ENCODE measurements at places on chromosomes 16 and 17.

DNA sequence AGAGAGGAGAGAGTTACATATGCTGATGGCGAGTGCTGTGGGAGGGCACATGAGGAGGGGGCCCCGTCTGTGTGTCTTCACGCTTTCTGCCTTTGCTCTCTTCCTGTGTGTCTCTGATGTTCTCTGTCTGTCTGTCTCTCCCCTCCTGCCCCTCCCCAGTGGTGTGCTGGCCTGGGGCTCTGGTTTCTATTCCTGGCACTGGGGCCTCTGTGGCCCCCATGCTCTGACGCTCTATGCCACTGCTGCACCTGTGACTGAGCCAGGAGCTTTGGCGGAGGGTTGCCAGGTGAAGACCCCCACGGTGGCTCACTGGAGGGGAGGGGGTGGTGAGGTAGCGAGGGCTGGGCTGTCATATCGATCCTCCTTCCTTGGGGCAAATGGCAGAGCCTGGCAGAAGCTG is 24.6 kb upstream of the BRD7 start:
- DNase-seq, result no peak

DNA sequence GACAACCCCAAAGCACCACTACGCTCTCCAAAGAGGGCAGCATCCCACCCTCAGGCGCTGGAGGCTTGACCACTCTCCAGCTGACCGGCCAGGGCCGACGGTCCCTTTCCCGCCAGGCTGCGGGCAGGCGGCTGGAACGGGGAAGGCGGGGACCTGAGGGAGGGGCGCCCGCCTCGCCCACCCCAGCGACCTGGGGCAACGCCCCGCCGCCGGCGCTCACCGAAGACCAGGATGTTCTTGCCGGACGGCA is 431 bp downstream of the DYNC1LI2 start:
- DNase-seq, result no peak

- no peak for DNase-seq
These were observed at the start of gene GAS2L2 for GRCh38 chr17:35752945-35753764. Gene GAS2L2, minus strand, starts transcription at chr17:35753239. Its CDS starts 389 bp downstream, at chr17:35752850.

DNA sequence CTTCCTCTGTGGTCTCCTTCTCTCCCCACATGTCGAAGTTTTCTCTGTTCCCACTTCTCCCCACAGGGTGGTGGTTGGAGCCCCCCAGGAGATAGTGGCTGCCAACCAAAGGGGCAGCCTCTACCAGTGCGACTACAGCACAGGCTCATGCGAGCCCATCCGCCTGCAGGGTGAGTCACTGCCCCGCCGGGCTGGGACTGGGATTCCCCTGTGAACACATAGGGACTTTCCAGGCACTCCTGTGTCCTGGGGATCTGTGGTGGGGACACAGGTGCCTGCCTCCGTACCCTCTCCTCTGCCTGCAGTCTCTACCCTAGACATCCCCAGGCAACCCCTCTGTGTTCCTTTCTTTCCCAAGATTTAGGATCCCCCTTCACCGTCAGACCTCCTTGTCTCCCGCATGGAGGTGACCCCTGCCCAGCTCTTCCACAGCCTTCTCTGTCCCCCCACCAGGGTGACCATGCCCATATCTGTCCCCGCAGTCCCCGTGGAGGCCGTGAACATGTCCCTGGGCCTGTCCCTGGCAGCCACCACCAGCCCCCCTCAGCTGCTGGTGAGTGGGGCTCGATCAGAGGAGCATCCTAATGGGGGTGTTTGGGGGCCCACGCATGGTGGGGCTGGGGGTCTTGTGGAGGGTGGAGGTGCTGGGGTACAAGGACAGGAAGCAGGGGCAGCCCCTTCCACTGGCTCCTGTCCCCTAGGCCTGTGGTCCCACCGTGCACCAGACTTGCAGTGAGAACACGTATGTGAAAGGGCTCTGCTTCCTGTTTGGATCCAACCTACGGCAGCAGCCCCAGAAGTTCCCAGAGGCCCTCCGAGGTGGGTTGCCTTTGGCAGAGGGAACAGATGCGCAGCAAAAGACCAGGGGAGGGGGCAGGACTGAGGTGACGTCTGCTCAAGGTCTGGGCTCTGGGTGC is 5.8 kb downstream of the ITGAM start:
- no peak for DNase-seq

GRCh38 chr17:39270923-39271322 is 45.2 kb upstream of the STAC2 start:
- no peak for DNase-seq

DNA sequence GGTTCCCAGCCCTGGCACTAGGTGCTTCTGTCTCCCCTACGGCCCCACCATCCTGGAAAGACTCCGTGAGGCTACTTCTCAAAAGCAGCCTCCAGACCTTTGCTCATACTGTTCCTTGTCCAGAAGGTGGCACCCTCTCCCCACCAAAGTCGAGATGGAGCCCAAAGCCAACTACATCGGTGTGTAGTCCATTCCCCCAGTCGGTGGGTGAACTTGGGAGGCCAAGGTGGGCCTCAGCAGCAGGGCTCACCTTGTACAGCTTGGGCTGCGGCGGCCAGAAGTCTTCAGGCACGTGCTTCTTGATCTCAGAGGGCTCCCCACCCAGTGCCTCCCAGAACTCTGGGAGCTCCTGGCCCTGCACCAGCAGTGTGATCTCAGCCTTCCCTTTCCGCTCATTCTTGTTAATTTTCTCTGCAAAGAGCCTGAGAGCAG is 10.2 kb downstream of the FLII start:
- DNase-seq, result peak; percentile 8

- no peak for DNase-seq
These were observed 267.7 kb upstream of the ZFHX3 start for GRCh38 chr16:73315645-73316044.

GRCh38 chr17:33686171-33686570 is 393.1 kb upstream of the ASIC2 start:
- DNase-seq, result no peak

DNA sequence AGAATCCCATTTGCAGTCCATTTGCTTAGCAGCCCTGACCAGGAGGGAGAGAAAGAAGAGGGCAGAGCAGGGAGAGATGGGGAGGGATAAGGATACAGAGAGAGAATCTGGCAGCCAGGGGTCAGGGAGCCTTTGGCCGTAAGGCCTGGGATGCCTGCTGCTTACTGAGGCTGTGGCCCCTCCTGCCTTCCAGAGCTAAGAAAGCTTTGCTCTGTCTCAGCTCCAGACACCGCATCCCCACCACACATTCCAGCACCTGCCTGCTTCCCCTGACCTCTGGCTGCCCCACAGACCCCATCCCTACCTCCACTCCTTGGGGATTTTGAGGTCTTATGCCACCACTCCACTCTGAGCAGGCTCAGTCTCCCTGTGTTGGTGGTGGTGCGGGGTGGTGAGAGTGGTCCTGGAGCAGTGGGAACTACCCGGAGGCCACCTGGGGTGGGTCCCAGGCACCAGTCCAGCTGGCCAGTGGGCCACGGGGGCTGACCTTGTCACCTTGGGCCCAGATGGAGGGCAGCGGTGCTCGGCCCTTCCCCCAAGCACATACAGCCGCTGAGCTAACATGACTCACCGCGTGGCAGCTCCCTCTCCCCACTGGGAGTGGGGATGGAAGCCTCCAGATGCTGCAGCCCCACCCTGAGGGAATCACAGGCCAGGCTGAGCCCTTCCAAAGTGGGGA is 58.3 kb downstream of the RAI1 start:
- no peak for DNase-seq

GRCh38 chr17:68519911-68520310 is 7.7 kb downstream of the PRKAR1A start:
- DNase-seq, result no peak

GRCh38 chr16:51166541-51166940 is 15.5 kb upstream of the SALL1 start:
- DNase-seq, result no peak

DNA sequence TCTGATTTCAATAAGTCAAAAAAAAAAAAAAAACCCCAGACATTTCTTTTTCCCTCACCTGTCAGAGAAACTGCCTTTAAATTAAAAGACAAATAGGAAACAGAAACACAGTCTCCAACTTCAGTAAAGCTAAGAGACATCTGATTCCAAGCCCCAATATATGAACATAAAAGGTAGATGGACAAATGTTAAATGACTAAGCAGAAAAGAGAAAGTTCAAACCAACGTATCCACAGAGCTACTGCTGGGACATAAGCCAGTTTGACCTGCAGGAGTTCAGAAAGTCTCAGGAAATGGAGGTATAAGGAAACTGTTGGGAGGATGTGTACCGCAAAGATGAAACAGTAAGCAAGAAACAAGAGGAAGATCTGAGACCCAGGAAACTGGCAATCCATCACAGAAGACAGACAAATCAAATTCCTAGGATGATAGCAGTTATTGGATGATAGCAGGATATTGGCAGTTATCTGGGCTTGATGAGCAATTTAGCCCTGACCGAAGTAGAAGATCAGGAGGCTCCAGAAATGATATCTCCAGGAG is 135.0 kb downstream of the BRIP1 start:
- no peak for DNase-seq

GRCh38 chr17:73401911-73402310 is 90.1 kb upstream of the CDC42EP4 start:
- no peak for DNase-seq

DNA sequence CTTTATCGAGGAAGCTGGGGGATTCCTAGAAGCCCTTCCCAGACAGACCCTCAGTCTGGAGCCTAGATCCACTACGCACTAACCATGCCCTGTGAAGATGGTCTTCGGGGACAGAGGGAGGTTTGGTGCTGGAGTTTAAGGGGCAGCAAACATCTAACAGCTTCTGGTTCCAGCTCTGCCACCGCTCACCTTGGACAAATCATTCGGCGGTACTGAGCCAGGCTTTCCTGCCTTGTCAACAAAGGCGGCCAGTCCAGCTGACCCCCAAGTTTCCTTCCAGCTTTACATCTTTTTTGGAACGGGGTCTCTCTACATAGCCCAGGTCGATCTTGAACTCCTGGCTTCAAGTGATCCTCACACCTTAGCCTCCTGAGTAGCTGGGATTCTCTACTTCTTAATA is 369 bp upstream of the GJD3 start:
- DNase-seq, result no peak

DNA sequence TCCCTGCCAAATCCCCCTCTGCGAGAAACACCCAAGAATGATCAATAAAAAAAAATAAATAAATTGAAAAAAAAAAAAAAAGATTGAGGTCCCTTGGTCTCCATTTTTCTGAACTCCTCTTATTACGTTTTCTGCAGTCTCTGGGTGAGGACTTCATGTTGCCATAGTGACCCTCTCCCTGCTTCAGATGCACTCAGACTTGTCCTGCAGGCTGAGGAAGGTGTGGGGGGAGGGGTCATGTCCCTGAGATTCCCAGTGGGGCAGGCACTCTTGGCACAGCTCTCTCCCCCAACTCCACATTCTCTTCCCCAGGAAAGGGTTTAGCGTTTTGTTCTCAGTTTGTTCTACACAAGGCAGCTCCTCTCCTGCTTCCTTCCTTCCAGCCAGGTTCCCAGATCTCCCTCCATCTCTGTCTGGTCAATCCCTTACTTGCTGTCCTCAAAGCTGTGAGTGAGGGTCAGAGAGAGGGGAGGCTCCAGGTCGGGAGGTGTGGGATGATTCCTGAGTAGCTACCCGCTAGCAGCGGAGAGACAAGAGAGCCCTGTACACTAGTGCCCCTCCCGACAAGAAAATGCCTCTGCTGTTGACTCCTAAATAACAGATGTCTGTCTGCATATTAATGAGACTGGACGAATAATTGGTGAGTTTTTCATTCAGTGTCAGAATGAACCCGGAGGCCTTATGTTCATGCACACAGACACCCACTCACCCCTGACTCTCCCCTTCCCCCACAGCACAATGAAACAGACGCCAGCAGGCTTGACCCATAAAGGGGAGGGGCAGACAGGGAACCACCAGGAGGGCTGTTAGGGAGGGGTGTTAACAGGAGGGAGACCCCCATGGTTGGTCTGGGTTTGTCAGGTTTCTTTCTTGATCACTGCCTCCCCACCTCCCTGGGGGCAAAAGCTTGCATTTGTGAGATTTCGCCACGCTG is 9.2 kb downstream of the RND2 start:
- peak; percentile 82 for DNase-seq

DNA sequence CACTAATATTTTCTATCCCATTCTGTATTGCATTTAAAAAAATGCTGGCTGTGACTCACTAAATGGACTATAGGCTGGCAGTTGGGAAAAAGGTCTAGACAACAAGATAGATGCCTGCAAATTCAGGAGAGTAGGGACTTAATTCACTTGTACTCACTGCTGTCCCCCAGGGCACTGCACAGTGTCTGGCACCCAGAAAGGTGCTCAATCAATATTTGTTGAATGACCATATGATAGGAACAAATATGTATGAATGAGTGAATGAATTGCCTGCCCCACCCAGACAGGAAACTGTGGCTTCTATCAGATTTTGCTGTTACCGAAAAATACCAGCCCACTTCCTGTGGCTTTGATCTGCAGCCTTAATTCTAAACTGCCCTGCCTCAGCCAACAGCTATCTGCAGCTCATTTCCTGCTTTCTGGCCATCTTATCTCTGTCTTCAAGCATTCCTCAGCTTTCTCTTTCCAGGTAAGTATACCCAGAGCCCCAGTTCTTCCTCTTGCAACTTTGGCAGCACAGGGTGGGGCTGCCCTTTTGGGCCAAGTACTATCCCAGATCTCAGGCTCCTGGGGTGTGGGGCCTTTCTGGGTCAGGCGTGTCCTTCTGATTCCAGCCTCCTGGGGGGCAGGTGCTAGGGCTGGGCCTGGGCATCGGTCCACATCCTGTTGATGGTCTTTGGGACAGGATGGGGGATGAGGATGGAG is 15.3 kb upstream of the TNS4 start:
- no peak for DNase-seq

DNA sequence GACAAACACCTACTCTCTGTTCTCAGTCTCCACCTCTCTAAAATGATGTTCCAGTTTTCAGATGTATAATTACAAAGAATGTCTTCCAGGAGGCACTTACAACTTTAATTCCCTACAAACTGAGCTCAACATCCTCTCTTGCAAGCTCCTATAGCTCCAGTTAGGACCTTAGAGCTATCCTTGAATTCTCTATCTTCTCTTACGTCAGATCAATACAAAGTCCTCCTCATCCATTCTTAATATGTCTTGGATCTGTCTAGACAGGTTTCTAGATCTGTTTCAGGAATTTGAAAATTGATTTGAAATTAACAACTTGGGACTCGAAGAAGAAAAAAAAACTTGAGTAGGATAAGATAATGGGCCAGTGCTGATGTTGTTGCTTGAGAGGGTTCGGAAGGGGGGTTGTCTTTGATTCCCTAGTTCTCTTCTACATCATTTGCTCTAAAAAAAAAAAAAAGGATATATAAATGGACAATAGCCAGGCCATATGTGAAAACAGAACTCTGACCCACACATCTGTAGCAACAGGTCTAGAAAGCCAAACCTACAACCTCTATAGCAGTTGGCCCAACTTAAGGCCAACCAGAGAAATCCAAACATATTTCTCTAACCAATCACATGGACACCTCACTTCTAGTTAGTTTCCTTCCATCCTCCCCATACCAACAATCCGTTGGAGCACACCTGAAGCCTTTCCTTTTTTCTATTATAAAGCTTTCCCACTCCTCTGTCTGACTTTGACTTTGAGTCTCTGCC is 746 bp upstream of the APOH start:
- DNase-seq, result no peak

- no peak for DNase-seq
These were observed 2.9 kb downstream of the CMC2 start for GRCh38 chr16:81003610-81004460.

DNA sequence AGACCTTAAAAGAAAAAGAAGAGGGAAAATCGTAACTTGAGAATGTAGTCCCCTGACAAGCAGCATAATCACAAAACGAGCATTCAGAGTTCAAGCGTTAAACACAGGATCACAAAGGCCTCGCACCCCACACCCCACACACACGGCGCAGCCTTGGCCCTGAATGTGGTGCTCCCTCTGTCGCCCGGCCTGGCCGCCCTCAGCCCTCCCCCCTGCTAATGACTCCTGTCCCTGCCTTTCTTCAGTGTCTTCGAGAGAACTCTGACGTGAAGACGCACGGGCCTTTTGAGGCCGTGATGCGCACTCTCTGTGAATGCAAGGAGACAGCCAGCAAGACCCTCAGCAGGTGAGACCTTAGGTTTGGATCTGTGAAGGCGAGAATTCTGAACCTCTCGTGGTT is 47.5 kb upstream of the ENDOV start:
- DNase-seq, result no peak
